ENCODE measurements at places on chromosomes 5 and 9.

DNA sequence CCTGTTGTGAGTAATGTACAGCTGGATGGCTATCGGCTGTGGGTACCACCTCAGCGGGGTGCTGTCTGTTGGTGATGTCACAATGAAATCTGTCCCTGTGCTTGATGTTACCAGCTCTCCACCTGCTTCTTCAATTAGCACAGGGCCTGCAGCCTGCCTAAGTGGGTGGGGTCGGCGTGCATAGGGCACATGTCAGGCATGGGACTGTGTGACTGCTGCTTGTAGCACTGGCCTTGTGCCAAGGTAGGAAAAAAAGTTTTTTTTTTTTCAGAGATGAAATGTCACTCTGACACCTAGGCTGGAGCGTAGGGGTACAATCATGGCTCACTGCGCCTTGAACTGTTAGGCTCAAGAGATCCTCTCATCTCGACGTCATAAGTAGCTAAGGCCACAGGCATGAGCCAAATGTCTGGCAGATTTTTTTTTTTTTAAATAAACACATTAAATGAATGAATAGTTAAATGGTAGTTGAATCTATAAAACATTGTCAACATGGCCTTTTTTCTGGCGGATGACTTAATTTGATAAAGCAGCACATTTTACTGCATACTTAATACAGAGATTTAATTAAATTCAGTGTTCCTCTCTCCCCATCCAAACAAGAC is 222.5 kb downstream of the NXNL2 start:
- DNase-seq = no peak

GRCh38 chr9:34963552-34963951 is 5.5 kb downstream of the PHF24 start:
- DNase-seq = no peak

DNA sequence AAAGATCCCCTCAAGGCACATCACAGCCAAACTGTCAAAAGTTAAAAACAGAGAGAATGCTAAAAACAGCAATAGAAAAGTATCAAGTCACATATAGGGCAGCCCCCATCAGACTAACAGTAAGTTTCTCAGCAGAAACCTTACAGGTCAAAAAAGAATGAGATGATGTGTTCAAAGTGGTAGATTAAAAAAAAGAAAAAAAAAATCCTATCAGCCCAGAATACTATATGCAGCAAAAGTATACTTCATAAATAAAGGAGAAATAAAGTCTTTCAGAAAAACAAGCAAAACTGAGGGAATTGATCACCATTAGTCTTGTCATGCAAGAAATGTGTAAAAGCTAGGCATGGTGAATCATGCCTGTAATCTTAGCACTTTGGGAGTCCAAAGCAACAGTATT is 99.9 kb upstream of the RAD23B start:
- no peak for DNase-seq

DNA sequence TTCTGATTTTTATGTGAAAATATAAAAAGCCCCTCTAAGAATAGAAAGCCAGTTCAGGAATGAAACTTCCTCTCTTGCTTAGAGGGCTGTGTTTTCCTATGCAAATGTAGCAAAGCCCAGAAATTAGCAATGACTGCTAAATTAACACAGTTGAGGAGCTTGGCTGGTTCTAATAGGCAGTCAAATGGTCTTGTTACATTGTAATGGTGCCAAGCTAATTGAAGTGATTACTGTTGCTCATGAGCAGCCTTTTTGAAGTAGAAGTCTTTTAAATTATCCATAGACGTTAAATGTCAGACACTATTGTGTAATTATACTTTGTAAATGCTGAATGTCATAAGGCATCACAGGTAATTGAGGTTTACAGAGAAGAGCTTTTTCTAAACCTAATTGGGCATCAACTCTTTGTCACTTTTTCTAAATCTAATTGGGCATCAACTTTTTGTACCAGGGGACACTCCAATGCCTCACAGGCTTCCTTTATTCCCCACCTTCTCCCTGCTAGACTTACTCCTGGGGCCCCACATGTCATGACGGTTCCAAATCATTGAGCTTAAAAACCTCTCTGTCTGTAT is 229.1 kb downstream of the PSAT1 start:
- no peak for DNase-seq

DNA sequence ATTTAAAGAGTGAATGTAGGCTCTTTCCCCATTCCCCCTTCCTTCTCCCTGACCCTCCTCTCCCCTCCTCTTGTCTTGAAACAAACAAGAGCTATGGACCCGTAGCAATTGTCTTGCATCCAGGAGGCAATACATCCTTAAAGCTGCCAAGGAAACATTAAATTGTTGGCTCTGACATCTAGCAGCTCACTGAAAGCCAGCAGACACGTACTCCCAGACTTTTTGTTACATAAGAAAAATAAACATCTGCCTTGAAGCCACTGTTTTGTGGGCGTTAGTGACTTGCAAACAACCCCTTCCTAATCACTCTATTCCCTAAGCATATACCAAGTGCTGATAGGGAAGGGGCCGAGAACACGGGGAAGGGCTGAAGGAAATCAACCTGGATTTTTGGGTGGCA is 8.6 kb downstream of the SLC45A2 start:
- DNase-seq = no peak

DNA sequence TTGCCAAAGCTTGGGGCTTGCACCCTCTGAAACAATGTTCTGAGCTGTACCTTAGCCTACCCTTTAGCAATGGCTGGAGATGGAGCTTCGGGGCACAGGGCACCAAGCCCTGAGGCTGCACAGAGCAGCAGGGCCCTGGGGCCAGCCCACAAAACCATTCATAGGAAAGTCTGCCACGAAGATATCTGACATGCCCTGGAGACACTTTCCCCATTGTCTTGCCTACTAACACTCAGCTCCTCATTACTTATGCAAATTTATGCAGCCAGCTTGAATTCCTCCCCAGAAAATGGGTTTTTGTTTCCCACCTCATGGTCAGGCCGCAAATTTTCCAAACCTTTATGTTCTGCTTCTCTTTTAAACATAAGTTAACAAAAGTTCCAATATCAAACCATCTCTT is 105.7 kb downstream of the DTWD2 start:
- no peak for DNase-seq

Data from stimulated activated CD8-positive, alpha-beta memory T cell treated with anti-CD3 and anti-CD28 coated beads, Interleukin-4, amount 100 ng/mL, for 1 hour (primary cell).